ENCODE measurements at places on chromosomes 2 and 18.

GRCh38 chr2:211649331-211649730, 889.3 kb downstream of the ERBB4 start:
- no peak for DNase-seq

- DNase-seq = no peak
These were observed 51.6 kb downstream of the TSPYL6 start for GRCh38 chr2:54204476-54204875.

DNA sequence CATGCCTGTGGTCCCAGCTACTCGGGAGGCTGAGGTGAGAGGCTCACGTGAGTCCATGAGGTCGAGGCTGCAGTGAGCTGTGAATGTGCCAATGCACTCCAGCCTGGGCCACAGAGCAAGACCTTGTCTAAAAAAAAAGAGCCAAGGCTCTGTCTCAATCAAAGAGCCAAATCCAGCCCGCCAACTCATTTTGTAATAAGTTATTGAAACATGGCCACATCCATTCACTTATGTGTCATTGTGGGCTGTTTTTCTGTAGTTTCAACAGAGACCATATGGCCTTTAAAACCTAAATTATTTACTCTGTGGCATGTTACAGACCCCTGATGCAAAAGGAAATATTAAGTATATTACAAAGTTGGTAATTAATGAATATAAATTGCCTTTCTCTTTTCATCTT, 60.8 kb downstream of the GPR39 start:
- no peak for DNase-seq

DNA sequence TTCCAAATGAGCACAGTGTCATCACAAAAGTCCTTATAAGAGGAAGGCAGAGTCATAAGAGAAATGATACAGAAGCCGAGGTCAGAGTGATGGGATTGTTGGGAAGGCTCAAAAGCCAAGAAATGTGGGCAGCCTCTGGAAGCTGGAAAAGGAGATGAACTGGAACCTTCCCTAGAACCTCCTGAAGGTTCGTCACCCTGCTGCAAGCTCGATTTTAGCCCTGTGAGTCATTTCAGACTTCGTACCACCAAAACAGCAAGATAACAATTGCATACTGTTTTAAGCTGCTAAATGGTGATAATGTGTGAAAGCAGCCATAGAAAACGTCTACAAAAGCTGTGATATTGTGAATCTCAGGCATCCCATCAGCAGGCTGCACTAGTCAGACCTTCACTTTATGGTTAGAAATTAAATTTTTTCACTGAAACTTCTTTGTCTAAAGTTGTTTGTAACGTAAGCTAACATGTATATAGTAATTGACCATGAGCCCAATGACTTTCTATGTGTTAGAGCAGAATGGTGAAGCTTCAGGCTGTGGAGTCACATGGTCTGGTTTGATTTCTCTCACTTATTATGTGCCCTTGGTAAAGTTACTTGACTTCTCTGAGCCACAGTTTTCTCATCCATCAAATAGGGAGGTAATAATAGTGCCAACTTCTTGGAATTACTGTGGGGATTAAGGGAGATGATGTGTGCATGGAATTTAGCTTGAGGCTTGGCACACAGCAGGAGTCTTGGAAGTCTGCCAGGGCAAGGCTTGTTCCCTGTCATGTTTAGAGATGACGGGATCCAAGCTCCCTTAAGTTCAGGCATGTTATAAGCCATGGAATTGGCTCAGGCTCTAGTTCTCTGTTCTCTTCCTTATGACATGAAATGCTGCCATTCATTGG, 132.0 kb upstream of the CCDC195 start:
- no peak for DNase-seq

DNA sequence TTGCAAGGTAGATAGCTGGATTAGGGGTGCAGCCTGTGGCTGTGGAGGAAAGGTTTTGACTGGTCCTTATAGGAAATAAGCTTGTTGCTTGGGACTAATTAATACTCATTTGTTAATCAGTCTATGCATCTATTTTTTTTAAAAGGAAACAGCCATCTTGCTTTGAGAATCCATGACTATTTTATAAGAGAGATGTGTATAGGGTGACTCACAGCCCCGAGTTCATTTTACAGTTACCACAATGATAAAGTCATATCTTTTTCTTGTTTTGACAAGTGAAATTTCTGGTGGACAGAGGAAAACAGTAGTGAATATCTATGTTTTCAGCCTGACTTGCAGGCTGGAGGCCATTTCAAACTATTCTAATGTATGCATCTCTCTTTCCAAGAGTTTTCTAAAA, 193.5 kb upstream of the CCDC68 start:
- DNase-seq = no peak

DNA sequence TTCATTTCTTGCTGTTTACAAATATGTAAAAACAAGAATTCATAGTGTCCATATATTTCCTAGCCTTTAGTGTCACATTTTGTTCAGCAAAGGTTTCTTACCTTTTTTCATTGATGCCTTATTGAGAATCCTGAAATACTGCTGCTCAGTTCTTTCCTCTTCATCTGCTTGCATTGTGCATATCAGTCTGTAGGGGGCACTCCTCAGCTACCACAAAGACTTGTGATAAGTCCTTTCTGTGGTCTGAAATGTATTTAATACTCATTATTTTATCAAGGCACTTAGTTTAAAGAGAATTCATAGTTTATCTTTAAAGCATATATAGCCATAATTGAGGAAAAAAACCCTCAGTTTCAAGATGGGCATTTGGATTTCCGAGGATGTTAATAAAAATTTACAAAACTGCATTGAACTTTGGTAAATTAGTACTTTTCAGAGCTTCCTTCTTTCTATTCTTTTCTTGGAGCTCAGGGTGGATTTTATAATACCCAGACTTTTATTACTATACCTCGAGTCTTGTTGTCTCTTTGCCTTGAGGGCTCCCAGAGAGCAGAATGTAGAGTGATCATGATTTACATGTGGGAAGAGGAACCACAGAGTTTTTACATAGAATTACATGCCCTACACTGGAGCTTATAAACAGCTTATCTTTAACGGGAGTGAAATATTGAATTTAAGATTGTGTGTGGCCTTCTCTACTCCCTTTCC, 570.1 kb downstream of the PLCL1 start:
- DNase-seq = peak; percentile 70

- peak; percentile 42 for DNase-seq
These were observed 206.7 kb downstream of the HDAC4 start for GRCh38 chr2:239193925-239194677.

DNA sequence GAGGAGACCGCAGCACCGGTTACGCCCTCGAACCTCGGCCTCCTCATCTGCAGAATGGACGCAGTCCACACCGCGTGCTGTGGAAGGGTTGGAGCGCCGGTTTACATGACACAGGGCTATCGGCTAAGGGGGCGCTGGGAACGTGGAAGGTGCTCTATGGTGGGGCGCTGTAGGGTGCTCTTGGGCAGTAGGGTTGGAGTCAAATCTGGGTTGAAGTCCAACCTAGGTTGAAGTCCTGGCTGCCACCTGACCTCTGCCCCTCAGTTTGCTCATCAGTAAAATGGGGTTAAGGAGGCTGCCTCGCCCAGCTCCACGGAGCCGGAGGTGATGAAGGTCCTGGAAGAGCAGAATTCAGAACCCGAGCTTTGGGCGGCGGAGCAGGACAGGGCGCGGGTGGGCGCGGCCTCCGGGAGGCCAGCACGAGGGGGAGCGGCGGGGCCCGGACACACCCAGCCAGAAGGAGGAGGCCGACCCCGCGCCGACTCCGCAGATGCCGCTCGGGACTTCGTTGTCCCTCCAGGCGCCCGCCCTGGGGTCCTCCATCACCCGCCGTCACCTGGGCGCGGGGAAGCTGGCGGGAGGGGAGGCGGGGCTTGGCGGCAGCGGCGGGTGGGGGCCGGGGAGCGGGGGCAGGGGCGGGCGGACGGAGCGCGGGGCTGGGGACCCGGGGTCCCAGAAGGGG, 558 bp upstream of the GAREM2 start:
- peak; percentile 55 for DNase-seq

- DNase-seq = no peak
These were observed 119.1 kb downstream of the FSIP2 start for GRCh38 chr2:185857691-185858090.

GRCh38 chr2:165281387-165281786, 42.2 kb downstream of the SCN2A start:
- DNase-seq = no peak

GRCh38 chr2:119040730-119041129, 98.7 kb downstream of the MARCO start:
- no peak for DNase-seq

DNA sequence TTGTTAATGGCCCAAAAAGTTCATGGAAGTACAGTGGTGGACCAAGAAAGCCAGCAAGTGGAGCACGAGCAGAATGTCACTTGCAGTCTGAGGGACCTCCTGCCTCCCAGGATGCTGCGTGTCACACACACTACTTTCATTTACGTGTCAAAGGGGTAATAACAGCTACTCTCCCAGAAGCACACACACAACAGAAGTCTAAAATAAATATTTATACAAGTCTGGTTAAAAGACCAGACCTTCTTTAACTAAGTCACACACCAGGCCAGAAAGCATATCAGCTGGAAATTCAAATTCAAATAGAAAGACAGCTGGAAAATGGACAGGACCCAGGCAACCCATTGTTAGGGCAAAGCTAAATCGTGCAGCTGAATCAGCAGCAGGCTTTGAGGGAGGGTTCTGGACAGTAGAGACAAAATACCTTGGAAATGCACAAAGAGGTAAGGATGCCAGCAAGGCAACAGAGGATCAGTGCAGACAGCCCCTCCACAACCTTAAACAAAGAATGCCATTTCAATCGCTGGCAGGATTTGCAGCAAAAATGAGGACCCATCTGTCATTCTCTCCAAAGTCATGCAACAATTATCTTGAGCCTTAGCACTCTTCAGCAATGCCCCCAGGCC, 160.5 kb downstream of the TMEM163 start:
- no peak for DNase-seq

GRCh38 chr2:39435234-39435633, 1.9 kb downstream of the MAP4K3 start:
- no peak for DNase-seq

DNA sequence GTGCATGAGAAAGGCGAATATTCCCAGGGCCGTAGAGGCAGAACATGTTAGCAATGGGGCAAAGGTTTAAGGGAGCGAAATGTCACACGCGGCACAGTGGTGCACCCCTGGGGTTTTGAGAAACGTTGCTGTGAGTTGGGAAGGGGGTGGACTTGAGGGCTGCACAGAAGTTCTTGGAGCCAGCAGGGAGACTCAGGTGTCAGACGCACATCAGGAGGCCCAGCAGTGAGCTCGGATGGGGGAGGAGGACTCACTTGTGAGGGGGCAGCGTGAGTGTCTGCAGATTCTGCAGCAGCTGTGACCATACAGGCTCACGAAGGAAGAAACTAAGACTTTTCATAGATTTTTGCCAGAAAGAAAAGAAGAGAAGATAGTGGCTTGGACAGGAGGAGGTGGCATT, 218.2 kb downstream of the SNTG2 start:
- DNase-seq = no peak

DNA sequence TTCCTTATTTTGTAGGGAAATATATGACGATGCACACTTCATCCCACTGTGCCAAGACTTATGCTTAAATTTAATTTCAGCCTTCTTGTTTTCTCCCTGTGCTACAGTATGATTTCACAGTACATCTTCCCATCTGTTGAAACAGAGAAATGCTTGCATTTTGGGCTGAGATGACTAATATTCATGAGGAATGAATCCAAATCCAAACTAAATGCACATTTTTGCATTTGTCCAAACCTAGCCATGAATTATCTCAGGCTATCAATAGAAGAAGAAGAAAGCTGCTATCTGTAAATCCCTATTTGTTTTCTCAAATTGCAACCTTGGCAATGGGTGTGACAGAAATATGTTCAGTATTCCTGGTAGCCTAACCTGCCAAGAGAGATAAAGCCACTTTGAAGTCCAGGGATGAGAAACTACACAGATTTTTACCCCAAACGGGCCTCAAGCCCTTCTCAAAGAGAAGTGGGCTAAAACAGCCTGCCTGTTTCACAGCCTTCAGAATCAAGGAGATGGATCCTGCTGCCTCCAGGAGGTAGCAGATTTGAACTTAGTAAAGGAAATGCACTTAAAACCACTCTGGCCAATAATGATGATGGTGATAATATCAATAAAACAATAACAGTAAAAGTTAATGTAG, 306.9 kb upstream of the NT5C1B start:
- DNase-seq = no peak

- no peak for DNase-seq
These were observed 99.6 kb upstream of the ASB18 start for GRCh38 chr2:236363711-236364277.

- DNase-seq = no peak
These were observed 96.9 kb downstream of the COPS8 start for GRCh38 chr2:237182422-237183123.

- DNase-seq = no peak
These were observed 74.5 kb downstream of the MIB1 start for GRCh38 chr18:21815101-21815500.

DNA sequence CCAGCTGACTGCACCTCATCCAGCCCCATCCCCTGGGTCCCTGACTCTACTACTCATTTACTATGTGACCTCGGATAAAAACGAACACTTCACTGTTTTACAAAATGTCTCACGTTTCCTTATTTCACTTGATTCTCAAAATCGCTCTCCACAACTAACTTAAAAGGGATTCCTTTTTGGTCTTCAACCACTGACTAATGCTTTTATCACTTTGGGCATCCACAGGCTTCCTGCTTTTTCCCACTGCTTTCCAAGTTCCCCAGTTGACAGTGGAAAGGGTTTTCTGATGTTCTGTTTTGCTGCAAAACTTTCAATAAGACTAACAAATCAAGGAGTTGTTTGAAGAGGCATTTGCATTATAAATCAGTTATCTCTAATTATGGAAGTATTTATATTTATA, 24.1 kb downstream of the EIF2AK3 start:
- DNase-seq = no peak

- no peak for DNase-seq
These were observed 271.8 kb downstream of the SUCLG1 start for GRCh38 chr2:84187258-84187657.

- no peak for DNase-seq
These were observed 251.3 kb downstream of the PARD3B start for GRCh38 chr2:204796581-204796980.

All from WTC11 (cell line).